ENCODE measurements at places on chromosomes 4 and X. TPM values are rescaled to one million over a fixed set of nuclear protein-coding genes. Genes with fewer than 3 reads are reported as not detected.

TBC1D9 gene
- polyA plus RNA-seq, result 33.6 TPM

PRKG2 gene
- polyA plus RNA-seq, result 2.4 TPM

KCTD8 gene
- polyA plus RNA-seq, result 0.15 TPM

SMIM10L2A gene
- polyA plus RNA-seq, result 7.4 TPM

CFAP99 gene
- polyA plus RNA-seq, result 1.9 TPM

NPY1R gene
- polyA plus RNA-seq, result 0.74 TPM

PIR gene
- 13.9 TPM for polyA plus RNA-seq

NLRP2B gene
- not detected for polyA plus RNA-seq

HSFX3 gene
- not detected for polyA plus RNA-seq

ARHGEF9 gene
- polyA plus RNA-seq, result 36.5 TPM

INPP4B gene
- 11.7 TPM for polyA plus RNA-seq

BEX1 gene
- 8.2 TPM for polyA plus RNA-seq

TRAM1L1 gene
- 18.1 TPM for polyA plus RNA-seq

NXF3 gene
- polyA plus RNA-seq, result 0.81 TPM

NDST3 gene
- 1.6 TPM for polyA plus RNA-seq

WDFY3 gene
- polyA plus RNA-seq, result 24.0 TPM

SH3D19 gene
- polyA plus RNA-seq, result 41.0 TPM

GCNA gene
- polyA plus RNA-seq, result 2.0 TPM

TMSB15C gene
- polyA plus RNA-seq, result 20.2 TPM
